Fibroblast of skin of abdomen (primary cell): ENCODE measurements at places on chromosomes 2 and 18.

DNA sequence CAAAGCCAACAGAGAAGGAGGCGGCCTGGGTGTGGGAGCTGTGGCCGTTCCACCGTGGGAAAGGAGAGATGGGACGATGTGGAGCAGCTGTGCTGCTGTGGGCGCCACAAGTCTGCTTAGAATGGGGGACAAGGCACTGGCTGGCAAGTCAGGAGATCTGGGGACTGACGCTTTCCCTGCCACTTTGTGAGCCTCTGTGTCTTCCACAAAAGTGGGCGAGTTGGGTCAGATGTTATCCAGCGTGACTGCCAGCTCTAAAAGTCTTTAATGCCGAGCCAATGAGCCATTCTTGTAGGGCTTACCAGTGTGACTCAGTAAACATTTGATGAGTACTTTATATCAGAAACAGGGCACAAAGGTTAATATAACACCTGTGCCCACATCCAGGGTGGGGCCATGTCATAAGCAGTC lies 113.6 kb upstream of the MGAT5 start:
- DNase-seq, result no peak

- DNase-seq, result peak; percentile 9
Measured at GRCh38 chr2:170214309-170214948, 36.5 kb downstream of the MYO3B start.

GRCh38 chr2:86492048-86492453 lies 50.9 kb downstream of the KDM3A start:
- no peak for DNase-seq

GRCh38 chr2:143255899-143256298 lies 126.7 kb downstream of the ARHGAP15 start:
- DNase-seq, result no peak

- DNase-seq, result peak; percentile 97
Measured at GRCh38 chr2:157229572-157229971, 27.9 kb upstream of the GALNT5 start.

GRCh38 chr2:236045251-236046235 lies 122.6 kb downstream of the GBX2 start:
- no peak for DNase-seq

DNA sequence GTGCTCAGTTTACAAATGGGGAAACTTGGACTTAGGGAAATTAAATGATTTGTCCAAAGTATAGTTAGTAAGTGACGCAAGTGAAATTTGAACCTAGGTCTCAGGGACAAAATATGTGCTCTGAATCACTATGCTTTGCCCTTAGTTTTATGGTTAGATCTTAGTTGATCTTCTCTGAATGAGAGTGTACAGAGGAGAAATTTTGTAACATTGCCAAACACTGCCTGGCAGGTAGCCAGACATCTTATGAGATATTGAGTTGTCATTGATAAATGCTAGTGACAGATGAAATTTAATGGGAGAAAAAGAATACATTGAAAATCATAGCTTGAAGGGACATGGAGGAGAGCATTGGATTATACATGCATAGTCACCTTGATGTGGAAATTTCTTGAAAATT lies 91.4 kb downstream of the GALNT1 start:
- DNase-seq, result peak; percentile 22

- DNase-seq, result peak; percentile 79
Measured at GRCh38 chr2:158112992-158113391, 11.3 kb downstream of the UPP2 start.

DNA sequence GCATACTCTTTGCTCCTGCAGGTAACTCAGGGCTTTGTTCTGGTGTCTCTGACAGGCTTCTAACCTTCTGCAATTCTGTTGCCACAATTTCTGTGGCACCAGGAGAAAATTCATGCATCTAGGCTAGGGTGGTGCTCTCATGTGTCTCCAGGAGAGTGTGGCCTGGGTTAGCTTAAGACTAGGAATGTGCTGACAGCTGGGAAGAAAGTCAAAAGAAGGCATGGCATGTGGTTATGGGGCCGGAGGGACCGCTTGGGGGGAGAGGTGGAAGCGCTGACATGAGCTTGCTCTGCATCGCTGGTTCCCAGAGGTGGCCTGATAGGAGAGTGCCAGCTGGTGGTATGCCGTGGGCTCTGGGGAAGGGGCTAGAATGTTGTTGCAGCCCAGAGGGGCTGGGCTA lies 173.3 kb upstream of the TNP1 start:
- DNase-seq, result no peak

DNA sequence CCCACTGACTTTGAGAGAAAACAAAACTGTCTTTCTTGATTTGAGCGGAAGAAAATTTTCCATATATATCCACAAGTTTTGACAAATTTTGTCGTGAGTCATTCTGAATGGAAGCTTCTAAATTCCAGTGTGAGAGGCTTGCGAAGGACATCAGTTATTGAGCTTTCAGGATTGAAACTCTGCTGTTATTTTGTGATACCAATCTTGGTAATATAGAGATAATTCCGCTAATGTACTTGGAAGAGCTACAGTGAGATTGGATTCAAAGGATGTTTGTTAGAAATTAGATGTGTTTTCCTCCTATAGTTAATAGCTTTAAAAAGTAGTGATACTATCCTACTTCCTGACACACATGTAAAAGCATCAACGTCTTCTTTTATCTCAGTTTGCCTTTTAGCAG lies 61.4 kb downstream of the RBM43 start:
- DNase-seq, result no peak

- DNase-seq, result no peak
Measured at GRCh38 chr18:5618047-5618688, 74.4 kb upstream of the EPB41L3 start.

DNA sequence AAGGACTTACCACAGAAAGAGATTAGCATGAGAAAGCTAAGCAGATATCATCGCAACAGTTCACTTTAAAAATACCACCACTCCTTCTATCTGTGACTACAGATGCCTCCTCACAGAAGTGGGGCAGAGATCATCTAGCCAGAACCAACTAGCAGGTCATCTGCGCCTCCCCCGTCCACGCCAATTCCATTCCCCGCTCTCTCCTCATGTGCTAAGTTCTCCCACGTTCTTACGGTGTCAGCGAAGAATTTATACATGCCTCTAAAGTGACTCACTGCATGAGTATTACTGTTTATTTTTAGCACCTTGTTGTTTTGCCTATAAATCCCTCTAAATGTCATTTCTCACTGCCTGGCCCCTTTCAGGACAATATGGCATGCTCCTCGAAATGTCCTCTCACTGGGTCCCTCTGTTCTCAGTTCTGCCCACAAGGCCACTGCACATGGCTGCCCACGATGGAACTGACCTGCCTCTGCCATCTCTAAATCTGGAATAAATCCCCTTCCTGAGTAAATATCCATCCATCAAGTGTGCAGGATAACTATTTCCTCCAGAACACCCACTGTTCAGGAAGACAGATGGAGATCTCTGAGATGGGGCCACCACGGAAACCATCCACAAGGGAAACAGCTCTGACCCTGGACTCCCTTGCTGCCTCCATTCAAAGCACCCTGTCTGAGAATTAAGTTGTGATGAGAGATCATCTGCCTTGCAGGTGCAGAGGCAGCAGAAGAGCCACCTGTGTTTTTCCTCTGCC lies 137.7 kb downstream of the IRS1 start:
- DNase-seq, result peak; percentile 82

GRCh38 chr2:44825702-44826101 lies 115.8 kb upstream of the SIX3 start:
- no peak for DNase-seq

DNA sequence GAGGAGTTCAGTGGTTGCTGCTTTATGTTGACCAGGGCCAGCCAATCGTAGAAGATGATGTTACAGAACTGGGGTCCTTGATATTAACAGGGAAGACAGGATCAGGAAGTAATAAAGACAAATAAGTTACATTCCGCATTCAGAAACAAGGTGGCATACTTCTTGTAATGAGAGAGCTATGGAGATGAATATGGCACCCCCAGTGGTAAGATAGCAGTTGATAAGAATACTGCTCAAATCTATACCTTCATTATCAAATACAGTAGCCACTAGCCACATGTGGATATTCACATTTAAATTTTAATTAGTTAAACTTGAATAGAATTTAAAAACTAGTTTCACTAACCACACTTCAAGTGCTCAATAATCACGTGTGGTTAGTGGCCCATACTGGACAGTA lies 290.4 kb upstream of the RBMS1 start:
- DNase-seq, result no peak

DNA sequence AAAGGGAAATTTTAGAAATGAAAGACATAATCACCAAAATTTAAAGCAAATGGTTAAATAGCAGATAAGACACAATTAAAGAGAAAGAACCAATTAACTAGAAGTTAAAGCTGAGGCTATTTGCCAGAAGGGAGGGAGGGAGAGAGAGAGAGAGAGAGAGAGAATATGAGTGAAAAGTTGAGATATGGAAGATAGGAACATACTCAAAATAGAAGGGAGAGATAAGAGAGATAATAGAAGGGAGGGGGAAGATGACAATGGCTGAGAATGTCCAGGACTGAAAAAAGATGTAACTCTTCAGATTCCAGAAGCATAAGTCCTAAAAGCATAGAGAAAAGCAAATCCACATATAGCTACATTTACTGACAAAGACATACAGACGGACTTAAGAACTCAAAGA lies 17.1 kb upstream of the AAK1 start:
- no peak for DNase-seq

DNA sequence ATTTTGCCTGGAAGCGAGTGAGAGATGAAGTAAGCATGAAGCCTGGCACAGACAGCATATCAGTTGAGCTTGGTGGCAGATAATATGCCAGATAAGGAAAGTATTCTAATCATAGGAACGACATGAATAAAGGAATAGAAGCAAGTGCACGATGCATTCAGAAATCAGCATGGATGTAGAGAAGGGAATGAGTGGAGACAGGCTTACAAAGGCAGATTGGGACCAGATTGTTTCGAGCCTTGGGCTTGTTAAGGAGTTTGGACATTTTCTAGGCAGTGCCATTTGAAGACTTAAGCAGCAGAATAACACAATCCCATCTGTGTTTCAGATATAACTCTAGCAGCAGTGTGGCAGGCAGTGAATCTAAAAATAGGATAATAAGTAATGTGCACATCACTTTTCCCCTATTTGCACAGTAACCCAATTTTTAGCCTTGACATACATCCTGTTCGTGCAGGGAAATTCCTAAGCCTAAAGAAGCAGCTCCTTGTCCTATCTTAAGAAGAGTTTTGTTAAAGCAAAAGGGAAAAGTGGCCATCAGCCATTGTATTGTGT lies 450.2 kb downstream of the PLCL1 start:
- DNase-seq, result no peak

GRCh38 chr2:15492773-15493325 lies 68.3 kb downstream of the NBAS start:
- DNase-seq, result no peak

DNA sequence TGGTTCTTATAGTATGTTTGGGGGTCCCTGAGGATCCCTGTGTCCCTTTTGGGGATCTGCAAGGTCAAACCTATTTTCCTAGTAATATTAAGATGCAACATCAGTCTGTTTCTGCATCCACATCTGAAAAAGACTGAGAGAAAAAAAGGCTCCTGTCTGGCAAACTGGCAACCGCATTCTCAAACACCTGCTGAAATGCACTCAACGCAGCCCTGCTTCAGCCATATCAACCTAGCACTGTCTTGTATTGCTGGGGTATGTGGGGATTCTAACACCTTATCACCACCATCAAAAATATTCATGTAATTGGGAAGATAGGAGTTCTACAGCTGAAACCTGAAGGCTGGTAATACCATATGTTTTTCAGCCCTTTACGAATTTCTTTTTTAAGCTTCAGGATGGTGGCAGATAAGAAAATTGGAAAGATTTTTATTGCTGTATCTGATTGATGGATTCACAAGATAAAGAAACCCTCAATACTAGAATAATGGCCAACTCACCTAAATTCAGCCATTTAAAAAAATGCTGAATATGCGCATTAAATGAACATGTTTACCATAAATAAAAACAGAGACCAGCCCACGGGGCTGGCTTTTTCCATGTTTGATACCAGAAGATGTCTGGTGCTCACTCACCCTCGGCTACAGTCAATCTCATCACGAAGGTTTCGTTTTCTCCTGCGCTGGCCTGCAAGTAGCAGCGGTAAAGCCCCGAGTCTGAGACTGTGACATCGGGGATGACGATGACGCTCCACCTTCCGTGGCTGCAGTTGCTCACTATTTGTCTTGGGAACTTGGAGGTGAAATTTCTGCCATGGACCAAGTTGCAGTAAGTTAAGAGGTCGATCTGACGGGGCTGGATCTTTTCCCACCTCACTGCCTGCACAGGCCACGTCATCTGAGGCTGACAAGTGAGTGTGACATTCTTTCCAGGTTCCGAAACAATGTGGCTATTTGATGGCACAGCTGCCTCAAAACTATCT lies 52.3 kb downstream of the CD226 start:
- no peak for DNase-seq

GRCh38 chr2:10404324-10405143 lies 43.6 kb downstream of the ODC1 start:
- DNase-seq, result no peak

DNA sequence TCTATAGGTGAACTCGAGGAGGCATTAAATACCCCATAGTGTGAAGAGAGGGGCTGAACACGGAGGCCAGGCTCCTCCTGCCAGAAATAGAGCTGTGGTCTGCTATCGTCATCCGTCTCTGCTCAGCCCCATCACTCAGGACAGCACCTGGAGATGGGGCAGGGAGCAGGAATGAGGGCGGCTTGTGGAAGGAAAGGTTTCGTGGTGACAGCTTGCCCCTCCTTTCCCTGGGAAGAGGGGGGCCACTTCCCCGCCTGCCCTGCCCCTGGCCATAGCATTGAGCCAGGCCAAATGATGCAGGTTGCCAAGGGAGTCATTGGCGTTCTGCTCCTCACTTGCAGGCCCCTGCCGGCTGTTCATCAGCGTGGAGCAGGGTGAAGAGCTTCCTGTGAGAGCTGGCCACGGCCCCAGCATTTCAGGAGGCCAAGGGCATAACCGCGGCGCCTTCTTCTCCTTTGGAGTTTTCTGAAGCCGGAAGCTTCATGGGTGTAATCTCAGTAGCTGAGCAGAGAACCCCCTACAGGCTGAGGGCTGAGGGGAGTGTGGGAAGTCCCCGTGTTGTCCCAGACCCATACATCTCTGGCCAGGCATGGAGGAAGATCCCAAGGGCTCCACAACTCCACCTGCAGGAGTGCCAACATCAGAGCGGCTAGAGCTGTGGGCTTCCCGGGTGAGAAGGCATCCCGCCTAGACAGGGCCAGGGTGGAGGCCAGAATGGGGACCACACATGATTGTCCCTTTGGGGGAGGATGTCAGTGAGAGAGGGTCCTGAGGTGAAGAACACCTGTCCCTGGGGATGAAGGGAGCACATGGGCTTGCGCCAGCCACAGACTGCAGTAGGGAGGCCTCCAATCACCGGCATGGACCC lies 112.5 kb upstream of the GLI2 start:
- DNase-seq, result no peak

GRCh38 chr2:237943395-237944094 lies 23.3 kb upstream of the UBE2F start:
- DNase-seq, result no peak

DNA sequence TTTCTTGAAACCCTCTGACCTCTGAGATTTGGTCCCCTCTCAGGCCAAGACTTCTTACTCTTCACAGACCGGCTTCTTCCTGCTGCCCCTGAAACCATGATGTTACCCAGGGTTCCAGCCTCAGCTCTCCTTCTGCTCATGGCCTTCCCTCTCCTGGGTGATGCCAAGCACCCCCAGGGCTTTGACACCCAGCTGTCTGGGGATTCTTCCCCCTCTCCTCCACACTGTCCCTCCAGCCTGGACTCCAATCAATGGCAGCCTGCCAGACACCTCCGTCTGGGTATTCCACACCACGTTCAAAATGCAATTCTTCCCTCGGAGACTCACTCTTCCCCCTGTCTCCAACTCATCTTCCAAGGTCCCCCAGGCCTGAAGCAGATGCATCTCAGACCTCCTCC lies 25.0 kb downstream of the SPP2 start:
- no peak for DNase-seq

- DNase-seq, result no peak
Measured at GRCh38 chr2:233256048-233256447, 4.6 kb downstream of the ATG16L1 start.

GRCh38 chr2:207589143-207589542 lies 36.1 kb downstream of the METTL21A start:
- DNase-seq, result no peak
